A172 (cell line): ENCODE measurements at places on chromosomes 1 and 21.

DNA sequence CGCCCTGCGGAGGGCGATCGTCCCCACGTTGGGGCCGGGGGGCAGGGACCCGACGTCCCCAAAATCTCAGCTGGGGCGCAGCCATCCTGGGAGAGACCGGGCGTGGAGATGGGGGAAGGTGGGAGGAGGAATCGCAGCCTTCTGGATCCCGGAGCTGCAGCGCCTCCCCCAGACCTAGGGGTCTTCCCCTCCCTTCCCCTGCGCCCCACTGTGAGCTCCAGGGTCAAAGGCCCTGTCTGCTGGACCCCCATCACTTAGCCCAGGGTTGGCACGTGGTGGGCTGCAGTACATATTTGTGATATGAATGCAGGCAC lies 90.2 kb upstream of the VAMP3 start:
- DNase-seq, result no peak

DNA sequence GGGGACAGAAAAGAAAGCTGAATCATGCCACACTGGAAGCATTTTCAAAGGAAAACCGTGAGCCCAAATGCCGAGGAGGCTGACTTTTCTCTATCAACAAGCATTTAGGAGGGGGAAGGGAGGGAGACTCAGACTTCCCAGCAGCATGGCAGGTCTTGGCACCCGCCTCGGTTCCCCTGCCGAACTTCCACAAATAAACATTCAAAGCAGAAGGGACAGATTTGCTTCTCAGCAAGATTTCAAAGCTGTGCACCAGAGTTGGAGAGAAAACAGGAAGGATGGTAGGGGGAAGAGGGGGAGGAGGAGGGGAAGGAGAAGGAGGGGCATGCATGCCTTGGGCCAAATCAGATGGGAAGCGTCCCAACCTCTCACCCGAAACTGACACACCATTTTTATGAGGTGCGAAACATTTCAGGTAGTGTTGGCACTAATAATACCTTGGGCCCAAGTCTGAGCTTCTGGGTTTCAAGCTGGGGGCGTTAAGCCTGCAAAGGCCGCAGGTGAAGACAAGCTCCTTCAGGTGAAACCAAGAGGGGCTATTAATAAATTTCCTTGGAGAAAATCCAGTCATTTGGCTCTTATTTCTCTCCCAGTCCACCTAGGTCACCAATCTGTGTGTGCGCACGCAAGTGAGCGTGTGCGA lies 26.4 kb downstream of the ABCA4 start:
- DNase-seq, result peak; percentile 16

DNA sequence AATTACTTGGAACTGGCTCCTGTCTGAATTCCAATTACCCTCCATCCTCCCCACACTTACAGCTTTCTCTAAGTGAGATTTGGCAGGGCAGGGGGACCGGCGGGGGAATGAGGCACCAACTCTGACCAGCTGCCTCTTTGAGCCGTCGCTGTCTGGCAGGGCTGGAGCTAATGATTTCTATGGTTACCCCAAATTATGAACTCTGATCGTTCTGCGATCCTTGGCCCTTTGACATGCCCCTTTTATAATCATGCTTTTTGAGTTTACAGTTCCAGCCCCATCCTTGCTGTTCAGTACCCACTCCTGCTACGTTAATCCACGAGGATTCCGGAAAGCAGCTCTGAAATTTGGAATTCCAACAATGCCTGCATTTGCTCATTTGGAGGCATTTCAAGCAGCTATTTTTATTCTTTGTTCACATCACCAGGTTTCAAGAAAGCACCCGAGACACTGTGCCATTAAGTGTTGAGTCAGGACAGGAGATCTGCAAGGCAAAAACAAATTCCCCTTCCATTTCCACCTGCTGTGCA lies 54.6 kb upstream of the LBR start:
- DNase-seq, result peak; percentile 60

DNA sequence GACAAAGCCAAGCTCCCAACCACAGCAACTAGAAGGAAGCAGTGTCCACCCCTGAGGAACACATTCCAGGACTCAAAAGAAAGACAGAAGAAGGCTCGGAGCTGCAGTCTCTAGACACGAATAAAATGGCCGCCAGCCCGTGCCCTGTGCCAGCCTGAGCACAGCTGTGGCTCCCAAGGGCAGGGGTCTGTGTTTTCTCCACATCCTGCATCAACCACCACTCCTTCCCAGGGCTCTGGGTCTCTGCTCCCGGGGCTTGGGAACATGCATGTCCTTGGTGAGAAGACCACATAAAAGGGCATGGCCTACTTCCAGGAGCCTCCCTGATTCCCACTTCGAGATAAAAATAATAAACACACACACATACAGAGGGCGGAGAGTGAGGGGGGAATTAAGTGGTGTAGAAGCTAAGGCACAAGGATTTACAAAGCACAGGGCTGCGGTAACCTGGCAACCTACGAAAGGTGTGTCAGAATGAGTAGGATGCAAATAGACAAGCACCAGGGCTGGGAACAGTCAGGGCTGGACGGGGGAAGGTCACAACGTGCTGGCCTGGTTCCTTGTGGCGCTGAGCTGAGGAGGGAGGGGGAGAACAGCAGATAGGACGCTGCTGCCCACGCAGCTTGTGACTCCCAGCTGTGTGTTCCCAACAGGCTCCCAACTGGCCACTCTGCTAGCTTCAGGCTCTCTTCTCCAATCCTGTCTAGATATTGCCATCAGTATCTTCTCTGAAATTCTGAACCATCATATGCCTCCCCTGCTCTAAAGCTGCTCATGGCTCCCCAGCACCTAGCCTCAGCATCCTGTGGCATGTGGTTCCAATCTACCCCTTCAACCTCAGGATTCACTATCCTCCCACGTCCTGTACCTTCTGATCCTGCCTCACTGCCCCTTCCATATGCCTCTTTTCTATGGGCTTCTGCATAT lies 72.5 kb downstream of the CD34 start:
- no peak for DNase-seq

DNA sequence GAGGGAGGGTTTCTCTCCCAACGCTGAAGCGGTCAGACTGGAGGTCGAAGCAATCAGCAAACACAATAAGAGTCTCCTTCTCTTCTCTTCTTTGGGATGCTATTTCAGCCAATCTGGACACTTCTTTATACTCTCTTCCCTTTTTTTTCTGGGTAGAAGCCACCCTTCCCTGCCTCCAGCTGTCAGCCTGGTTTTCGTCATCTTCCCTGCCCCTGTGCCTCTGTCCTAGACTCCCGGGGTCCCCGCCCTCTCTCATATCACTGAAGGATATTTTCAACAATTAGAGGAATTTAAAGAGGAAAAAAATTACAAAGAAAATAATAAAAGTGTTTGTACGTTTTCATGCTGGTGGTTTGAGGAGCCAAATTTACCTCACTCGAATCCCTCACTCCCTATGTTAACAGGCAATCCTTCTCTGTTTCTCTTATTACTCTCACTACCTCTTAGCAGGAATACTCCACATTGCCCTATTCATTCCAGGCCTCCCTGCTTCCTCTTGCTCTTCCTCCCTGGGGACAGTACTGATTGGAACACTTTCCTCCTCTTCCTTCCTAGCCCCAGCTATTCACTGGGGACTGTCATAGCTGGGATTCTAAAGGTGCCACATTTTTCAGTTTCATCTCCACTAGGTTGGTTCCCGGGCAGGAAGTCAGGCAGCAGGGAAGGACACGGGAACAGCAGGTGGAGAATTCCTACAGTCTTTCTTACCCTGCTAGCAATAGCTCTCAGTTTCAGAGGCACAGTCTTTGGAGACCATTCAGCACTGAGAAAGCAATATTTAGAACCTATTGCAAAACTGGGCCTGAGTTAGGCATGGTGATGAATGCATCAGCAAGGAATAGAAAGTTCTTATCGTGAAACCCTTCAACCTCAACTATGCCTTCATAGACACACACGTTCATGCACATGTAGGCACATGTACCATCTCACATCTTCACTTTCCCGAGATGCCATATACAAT lies 288.0 kb downstream of the PBX1 start:
- no peak for DNase-seq

- DNase-seq, result no peak
Measured at GRCh38 chr1:219924342-219924741, 4.0 kb downstream of the SLC30A10 start.

GRCh38 chr1:232423591-232423990 lies 206.3 kb downstream of the SIPA1L2 start:
- DNase-seq, result no peak

GRCh38 chr21:31072533-31072932 lies 34.3 kb upstream of the KRTAP19-8 start:
- DNase-seq, result no peak

DNA sequence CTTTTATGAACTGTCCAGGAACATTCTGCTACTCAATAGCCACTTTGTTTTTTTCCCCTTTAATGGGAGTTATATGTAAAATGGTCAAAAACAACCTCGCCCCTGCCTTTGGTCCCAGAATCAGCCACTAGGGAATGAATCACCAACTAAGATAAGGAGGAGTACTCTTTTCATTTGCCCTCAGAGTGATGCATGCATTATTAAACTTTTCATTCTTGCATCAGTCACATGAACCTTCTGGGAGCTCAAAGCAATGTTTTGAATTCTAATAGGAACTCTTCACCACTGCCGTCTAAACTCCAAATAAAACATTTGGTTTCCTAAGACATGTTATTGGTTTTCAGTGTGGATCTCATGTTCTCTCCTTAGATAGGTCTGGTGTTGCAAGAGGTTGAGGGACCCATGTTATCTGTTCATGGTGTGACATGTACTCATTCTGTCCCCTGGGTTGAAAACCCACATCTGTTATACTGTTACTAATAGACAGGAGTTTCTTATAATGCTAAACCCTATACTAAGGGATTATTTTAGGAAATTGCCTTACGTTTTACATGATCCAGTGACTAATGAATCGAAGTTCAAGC lies 17.8 kb upstream of the HSD17B7 start:
- DNase-seq, result no peak

DNA sequence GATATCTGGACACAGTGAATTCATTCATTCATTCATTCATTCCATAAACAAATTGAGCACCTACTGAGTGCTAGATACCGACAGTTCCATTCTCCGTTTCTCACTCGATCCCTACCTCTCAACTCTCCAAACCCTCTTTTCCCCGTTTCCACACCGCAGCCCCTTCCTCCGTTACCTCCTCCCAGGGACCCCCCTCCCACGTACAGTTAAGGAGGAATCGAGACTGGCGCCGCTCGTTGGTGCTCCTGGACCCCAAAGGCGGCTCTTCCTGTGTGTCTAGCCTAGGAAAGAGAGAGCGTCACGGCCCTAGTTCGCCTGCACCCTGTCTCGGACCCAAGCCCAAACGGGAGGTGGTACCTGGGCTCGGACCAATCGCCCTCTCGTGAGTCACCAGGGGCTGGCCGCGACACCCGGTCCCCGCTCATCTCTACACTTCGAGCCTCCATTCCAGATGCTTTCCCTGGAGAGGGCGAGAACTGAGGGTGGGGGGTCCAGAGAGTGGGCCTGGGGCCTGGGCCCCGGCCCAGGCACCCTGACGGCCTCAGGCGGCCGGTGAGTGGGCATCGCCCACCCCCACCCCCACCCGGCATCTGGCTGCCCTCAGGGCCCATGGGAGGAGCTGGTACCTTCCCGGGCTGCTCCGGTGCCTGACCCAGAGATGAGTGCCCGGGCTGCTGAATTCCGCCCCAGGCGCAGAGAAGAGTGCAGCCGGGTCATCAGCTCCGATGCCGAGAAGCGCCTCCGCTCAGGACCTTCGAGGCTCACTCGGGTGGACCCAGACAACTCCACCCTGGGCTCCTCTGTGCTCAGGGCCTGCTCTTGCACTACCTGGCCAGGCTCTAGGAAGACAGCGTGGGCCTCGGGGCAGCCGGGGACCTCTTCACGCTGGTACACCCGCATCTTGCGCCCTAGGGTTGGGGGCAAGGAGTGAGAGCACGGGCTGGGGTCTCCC lies 4.9 kb downstream of the ARHGEF19 start:
- DNase-seq, result no peak

DNA sequence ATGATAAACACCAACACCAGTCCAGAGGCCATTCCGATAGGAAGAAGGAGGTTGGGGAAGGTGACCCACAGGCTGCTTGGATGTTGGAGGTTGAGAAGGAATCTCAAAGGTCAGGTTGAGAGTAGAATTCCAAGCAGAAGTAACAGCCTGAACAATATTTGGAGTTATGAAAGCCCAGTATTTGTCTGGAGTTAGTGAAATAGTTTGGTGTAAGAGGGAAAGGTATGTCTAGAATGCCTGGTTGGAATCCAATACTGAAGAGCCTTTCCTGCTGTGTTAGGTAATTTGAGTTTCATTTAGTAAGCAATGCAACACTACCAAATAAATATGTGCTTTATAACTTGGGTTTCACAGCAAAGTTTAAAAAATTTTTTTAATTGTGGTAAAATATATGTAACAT lies 70.5 kb upstream of the MCOLN3 start:
- no peak for DNase-seq

- no peak for DNase-seq
Measured at GRCh38 chr1:118442214-118442613, 257.2 kb upstream of the SPAG17 start.

GRCh38 chr1:5865056-5865455 lies 127.2 kb downstream of the NPHP4 start:
- no peak for DNase-seq

- DNase-seq, result no peak
Measured at GRCh38 chr1:89786628-89787214, 34.1 kb upstream of the LRRC8D start.

DNA sequence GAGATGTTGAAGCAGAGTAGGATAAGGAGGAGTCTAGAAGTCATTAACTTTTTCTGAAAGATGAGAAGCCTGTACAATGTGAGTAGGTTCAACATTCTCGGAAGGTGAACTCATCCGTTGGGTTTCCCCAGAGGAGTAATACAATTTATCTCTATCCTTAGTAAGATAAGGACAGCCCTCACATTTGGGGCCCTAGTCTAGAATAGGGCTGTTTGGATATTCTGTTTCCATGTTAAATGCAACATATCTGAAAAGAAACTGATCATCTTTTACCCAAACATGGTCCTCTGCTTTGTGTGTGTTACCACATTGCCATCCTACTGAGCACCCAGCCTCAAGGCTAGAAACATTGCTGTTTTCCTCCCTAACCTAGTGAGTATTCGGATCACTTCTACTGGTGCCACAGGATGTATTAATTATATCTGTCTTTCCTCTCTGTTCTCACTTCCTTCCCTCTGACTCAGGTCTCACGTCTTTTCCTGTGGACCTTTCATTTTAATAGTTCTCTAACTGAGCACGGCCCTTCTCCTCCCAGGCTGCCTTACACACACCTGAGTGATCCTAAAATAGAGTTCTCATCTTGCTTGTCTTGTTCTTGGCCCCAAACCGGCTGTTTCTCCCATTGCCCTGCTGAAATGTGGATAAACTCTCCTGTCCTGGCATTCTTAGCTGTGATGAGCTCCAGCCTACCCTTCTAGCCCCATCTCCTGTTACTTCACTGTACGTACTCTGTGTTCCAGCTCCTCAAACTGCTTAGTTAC lies 91.7 kb downstream of the CDC14A start:
- DNase-seq, result peak; percentile 83

- DNase-seq, result no peak
Measured at GRCh38 chr1:228073061-228073856, 9.2 kb upstream of the ARF1 start.

- no peak for DNase-seq
Measured at GRCh38 chr21:31927689-31928353, 55.0 kb downstream of the HUNK start.

DNA sequence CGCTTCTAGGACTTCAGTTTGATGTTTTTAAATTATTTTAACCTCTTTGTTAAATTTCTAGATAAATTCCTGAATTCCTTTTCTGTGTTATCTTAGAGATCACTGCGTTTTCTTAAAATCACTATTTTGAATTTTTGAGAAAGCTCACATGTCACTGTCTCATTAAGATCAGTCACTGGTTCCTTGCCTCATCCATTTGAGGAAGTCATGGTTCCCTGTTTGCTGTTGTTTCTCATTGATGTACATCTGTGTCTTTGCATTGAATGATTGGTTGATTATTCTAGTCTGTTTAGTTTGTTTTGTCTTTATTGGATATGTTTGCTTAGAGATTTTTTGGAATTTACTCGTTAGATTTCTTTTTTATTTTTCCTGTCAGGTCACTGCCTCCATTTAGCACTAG lies 50.1 kb downstream of the CRP start:
- no peak for DNase-seq
